CD8-positive, alpha-beta memory T cell (primary cell): ENCODE measurements at places on chromosomes 6 and 20. TPM values are rescaled to one million over a fixed set of nuclear protein-coding genes. Genes with fewer than 3 reads are reported as not detected.

DNA sequence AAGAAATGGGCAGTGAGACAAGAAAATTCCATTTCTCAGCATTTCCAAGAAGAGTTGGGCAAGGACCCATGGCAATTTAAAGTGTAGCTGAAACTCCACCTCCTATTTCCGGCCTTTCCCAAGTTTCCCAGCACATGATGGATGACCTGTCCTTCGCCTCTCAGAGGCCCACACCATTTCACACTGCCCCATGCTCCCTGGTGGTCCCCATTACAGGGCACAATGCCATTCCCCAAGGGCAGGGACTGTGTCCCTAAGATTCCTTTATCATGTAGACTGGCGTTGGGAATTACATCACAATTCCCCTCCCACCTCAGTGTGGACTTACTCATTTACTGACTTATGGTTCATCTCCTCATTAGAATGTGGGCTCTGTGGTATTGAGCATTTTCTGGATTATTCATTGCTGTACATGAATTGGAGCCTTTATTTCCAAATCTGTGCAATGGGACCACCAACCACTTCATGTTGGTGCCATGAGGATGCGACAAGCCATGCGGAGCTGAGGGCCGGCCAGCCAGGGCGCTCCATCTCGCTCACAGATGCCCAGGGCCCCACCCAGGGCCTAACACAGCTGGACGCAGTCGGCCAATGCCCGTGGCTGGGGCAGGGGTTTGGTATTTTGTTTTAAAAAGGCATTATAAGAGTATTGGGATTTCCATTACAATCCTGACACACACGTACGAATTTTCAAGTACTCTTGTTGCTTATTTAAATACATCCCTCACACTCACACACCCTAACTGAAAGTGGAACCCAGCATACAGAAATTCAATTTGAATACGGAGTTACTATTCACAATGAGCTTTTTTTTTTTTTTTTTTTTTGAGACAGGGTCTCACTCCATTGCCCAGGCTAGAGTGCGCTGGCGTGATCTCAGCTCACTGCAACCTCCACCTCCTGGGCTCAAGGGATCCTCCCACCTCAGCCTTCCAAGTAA, 5.4 kb downstream of the ACSS1 start:
- H3K27me3 ChIP-seq = no peaks in the 10 kb centered on the region
- H3K36me3 ChIP-seq = peaks cover 9% of the 10 kb centered on the region
- no peak for DNase-seq
- peaks cover 43% of the 10 kb centered on the region for H3K4me1 ChIP-seq

DNA sequence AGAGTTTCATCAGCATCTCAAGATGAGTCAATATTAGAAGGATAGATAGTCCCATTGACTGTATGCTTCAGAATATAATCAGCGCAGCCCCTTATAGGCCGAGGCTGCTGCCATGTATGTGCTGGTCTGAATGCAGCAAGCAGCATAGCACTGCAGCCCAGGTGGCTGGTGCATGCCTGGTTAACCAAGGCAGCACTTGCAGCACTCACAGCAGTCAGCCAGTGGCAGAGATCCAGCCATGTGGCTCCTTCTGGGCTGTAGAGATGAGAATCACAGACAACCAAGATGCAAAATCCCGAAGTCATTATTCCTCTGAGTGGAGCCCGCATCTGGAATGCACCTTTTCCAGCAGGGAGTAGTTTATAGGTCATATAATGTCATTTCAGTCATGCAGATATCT, 251.9 kb downstream of the UST start:
- H3K4me1 ChIP-seq = peaks cover 7% of the 10 kb centered on the region
- H3K4me3 ChIP-seq = no peak overlapping the region
- no peak overlapping the region for H3K27ac ChIP-seq
- no peaks in the 10 kb centered on the region for H3K27me3 ChIP-seq

GRCh38 chr20:49603209-49603627, 35.3 kb upstream of the PTGIS start:
- no peaks in the 10 kb centered on the region for H3K4me1 ChIP-seq
- no peak for DNase-seq
- H3K4me3 ChIP-seq = no peak overlapping the region

EDN1 gene
- not detected for total RNA-seq
